ENCODE measurements at places on chromosomes 7 and 10.

GRCh38 chr10:74096777-74097176, 53.9 kb downstream of the AP3M1 start:
- no peak for DNase-seq

GRCh38 chr7:51318001-51318400, 1.4 kb upstream of the COBL start:
- DNase-seq, result no peak

DNA sequence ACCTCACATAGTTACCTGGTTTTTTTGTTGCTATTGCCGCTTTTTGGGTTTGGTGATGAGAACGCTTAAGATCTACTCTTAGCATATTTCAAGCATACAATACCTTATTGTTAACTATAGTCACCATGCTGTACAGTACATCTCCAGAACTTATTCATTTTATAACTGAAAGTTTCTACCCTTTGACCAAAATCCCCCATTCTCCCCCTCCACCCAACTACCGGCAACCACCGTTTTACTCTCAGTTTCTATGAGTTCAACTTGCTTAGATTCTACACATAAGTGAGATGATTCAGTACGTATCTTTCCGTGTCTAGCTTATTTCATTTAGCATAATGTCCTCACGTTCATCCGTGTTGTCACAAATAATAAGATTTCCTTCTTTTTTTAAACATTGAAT, 86.7 kb upstream of the IL6 start:
- no peak for DNase-seq

GRCh38 chr10:50794490-50794889, 54.8 kb downstream of the ASAH2B start:
- DNase-seq, result no peak

DNA sequence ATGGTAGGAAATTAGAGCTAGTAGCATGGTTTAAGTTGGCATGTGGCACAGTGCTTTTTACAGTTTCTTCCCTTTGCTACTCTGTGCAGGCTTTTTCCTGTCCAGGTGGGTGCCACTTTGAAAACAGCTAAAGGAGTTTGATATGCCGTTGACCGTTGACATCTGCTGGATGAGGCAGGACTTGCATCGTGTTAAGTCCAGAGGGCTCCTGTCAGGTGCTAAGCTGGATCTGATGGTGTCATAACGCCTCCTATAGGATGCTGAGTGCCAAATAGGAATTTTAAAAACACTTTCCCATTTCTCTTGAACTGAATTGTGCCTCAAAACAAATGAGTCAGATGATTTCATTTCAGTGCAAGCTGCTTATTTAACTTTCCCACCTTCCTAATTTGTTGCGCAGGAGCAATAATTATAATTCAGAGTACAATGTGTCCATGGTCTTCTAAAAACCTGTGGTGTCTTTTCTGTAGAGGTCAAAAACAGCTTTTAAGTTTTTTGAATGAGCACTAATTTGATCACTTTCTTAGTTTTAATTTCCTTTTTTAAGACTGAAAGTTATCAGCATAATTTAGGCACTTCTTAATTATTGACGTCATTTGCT, 178.3 kb downstream of the CDCA7L start:
- DNase-seq, result peak; percentile 24

DNA sequence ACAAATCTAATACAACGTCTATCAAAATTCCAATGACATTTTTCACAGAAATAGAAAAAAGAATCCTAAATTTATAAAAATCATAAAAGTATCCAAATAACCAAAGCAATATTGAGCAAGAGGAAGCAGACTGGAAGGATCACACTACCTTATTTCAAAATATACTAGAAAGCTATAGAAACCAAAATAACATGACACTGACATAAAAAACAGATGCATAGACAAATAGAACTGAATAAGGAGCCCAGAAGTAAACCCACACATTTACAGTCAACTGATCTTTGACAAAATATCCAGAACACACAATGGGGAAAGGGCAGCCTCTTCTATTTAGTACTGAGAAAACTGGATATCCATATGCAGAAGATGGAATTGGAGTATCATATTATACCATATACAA, 217.5 kb downstream of the MACC1 start:
- DNase-seq, result no peak

DNA sequence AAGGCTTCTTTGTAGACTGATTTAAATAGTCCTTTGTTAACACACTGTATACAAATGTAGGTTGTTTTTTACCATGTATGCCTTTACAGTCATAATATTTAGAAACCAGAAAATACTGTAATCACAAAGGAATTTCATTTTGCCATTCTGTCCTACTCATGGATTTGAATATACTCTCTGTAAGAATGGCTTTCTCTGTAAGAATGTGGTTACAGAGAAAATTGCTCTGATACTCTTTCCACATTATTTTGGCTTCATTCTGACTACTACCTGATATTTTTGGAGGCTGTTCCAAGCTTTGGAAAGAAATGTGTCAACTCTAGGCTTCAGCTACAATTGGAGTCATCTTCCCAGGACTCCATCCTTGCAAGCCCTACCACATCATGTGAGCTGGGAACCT, 23.5 kb downstream of the CH25H start:
- peak; percentile 77 for DNase-seq

GRCh38 chr10:128722947-128723346, 596.7 kb upstream of the MKI67 start:
- no peak for DNase-seq

GRCh38 chr10:49599546-49599945, 10.6 kb upstream of the SLC18A3 start:
- DNase-seq, result no peak
